ENCODE measurements at places on chromosomes 6 and 20.
A peak's percentile ranks its signal among the peaks of the same experiment; 100 is the strongest.

GRCh38 chr6:1110164-1110563, 201.7 kb upstream of the FOXQ1 start:
- DNase-seq, result no peak

DNA sequence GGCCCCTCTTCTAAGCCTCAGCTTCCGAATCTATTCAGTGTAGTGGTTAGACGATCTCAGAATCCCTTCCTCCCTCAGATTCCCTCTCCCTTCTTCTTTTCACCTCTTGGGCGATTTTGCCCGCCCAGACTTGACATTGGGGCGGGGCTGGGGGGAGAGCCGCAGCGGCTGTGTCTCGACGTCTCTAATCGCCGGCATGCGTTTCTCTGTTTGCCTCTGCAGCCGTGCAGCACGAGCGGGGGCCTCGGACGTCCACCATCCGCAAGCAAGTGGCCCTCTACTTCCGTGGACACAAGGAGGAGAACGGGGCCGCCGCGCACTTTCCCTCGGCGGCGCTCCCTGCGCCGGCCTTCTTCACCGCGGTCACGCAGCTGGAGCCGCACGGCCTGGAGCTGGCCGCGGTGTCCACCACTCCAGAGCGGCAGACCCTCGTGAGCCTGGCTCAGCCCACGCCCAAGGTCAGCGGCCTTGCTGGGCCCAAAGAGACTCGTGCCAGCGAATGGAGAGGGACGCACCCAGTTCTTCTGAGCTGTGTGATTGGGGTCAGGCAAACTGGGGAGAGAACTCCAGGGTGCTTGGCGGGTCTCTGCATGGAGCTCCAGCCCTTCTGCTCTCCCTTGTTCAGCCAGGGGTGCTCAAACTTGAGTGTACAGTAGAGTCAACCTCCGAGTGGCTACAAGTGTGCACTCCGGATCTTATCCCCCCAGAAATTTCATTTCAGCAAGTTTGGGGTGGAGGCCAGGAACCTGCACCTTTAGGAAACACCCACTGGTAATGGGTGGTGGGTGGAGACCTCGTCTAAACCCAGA, 10.7 kb downstream of the NR2E1 start:
- DNase-seq, result no peak

GRCh38 chr20:63084563-63084927, 77.8 kb upstream of the BHLHE23 start:
- DNase-seq, result no peak

GRCh38 chr6:132491881-132492280, 21.0 kb downstream of the STX7 start:
- DNase-seq, result no peak

DNA sequence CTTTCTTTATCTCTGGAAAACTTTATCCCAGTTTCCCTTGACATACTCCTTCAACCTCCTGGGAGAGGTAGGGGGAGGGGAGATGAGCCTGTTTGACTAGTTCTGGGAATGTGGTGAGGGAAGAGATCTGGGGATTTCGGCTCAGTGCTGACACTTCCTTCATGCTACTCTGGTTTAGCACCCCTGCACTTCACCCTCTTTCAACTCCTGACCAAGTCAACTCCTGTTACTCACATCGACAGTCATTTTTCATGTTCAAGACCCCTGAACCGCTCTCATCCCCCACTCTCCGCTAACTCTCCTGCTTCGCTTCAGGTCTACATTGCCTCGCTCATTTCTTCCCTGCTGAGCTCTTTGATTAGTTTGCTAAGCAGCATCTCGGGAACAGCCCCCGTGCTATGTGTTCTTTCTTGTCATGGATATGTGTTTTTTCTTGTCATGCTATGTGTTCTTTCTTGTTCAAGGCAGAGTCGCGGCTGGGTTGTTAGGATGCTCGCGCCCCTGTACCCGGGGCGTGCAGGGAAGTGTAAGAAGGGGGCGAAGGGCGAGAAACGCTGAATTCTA, 16.6 kb upstream of the TRIM27 start:
- peak; percentile 84 for DNase-seq

DNA sequence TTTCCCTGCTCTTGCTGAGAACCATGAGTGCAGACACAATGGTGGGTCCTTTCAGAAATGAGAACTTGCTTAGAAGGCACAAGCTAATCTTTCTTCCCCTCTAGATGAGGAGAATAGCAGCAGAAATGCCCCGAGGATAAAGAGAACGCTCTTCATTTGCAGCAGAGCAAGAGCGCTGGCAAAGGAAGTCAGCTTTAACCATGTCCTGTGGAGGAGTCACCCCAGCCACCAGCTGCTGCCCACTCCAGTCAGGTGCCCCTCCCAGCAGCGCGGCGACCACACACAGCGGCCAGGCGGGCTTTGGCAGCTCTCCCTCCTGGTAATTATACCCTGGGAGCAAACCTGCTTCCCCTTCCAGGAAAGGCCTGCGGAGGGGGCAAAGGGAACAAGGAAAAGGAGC, 42.4 kb upstream of the EMILIN3 start:
- no peak for DNase-seq

GRCh38 chr20:6921717-6922386, 154.4 kb downstream of the BMP2 start:
- no peak for DNase-seq

- DNase-seq, result no peak
These were observed 138.4 kb upstream of the TENT5A start for GRCh38 chr6:81890846-81891245.

DNA sequence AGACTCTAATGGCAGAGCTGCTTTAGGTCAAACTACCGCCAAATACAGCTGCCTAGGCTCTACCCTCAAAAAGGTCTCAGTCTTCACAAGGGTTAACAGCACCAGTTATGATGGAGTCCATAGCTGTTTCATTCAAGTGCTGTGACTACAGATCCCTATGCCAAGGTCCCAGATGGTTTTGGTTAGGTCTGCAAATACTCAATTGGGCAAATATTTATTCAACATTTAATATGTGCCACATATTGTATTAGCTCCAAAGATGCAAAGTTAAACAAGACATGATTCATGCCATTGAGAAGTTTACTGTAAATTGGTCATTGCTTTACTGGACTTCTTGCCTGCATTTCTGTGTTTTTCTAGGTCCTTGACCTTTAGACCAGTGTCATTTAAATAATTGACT, 55.8 kb upstream of the TFAP2D start:
- DNase-seq, result no peak

DNA sequence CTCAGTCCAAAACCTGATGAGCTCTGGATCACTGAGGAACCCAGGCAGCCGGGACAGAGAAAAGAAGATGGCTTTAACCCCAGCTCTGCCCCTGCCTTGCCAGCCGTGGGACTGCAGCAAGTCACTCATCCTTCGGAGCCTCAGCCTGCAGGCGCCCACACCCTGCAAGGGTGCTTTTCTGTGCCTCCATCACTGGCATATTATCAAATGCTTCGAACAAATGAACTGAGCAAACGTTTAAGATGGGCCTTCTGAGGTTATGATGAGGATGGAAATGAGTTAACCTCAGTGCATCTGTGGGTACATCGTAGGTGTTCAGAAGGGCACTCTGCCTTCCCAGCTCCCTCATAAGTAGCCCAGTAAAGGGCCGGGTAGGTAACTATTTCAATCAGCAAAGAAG, 79.0 kb downstream of the NFATC2 start:
- no peak for DNase-seq

- DNase-seq, result no peak
These were observed 38.9 kb upstream of the STX16 start for GRCh38 chr20:58612121-58612691.

- no peak for DNase-seq
These were observed 87.5 kb upstream of the ENPP5 start for GRCh38 chr6:46258249-46258648.

- DNase-seq, result no peak
These were observed 46.2 kb downstream of the SRPK1 start for GRCh38 chr6:35874730-35875129.

- peak; percentile 21 for DNase-seq
These were observed 14.7 kb downstream of the UQCC2 start for GRCh38 chr6:33696548-33697518.

Data from RKO (cell line).